ENCODE measurements at places on chromosomes 11 and 22.

DNA sequence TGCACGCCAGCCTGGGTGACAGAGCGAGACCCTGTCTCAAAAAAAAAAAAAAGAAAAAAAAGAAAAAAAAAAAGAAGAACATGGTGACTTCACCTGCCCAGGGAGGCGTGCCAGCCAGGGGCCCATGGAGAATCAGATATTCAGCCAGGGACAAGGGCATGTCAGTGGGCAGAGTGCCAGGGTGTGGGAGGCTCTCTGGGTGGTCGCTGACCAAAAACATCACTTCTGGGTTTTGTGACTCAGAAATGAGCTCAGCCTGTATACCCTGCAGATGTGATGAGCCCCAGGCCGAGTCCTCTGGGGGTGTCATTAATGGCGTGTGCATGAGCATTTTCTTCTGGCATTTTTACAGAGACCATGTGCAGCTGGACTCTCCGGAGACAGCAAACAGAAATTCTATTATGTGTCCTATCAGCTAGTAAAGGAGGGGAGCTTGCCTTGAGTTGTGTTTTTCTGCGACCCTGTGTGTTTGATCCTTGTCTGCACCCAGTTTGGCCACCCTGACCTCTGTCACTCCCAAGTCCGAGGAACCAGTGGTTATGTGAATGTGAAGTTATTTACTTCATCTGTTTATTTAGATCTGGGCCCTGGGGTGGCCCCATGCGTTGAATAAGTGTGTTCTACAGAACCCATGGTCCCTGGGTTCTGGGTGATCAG lies 53.6 kb downstream of the BCR start:
- H3K36me3 ChIP-seq, result no peaks in the 10 kb centered on the region
- no peaks in the 10 kb centered on the region for H3K27me3 ChIP-seq
- H3K4me1 ChIP-seq, result peaks cover 59% of the 10 kb centered on the region
- no peak for DNase-seq
- H3K27ac ChIP-seq, result no peak overlapping the region

- no peak for DNase-seq
- no peaks in the 10 kb centered on the region for H3K27me3 ChIP-seq
- no peaks in the 10 kb centered on the region for H3K36me3 ChIP-seq
- H3K4me3 ChIP-seq, result no peak overlapping the region
- no peak overlapping the region for H3K27ac ChIP-seq
These were observed 652.1 kb upstream of the CHORDC1 start for GRCh38 chr11:90874986-90875385.

- DNase-seq, result peak; percentile 82
- peaks cover 13% of the 10 kb centered on the region for H3K4me1 ChIP-seq
- H3K36me3 ChIP-seq, result no peaks in the 10 kb centered on the region
- no peak overlapping the region for H3K4me3 ChIP-seq
- H3K27ac ChIP-seq, result peak overlapping the region; percentile 65
- no peaks in the 10 kb centered on the region for H3K27me3 ChIP-seq
These were observed 52.4 kb downstream of the MCM5 start for GRCh38 chr22:35452351-35452781.

DNA sequence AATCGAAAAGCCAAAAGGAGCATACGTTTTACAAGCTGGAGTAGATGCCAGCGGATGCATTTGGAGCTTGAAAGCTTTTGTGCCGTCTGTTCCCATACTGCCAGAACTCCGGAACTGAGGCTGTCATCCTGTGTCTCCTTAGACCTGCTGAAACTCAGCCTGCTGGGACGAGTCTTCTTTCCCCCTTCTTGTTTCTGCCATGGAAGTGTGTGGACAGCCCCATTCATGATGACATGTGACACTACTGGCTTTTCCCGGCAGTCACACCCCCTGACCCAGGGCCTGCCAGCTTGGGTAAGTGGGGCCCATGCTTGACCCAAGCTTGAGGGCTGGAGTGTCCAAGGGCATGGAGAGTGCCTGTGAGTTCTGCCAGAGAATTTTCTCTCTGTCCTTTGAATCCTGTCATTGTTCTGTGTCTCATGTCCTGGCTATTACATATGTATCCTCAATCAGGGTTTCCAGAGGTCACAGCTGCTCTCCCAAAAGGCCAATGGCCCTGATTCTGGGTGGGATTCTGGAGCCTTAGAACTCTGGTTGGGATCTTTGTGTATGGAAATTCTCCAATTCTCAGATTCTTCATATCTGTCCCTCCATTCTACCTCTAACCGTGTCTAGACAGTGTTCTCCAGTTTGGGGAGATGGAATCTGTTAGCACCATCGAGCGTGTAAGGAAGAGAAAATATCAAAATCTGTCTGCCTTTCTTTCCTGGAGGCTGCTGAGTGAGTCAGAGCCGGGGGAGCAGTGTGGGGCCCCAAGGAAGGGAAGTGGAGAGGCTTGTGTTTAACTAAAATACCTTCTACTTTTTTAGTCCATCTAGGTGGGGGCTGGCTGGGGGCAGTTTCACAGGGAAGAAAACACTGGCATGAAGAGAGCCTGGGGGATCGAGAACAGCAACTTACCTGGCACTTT lies 73.2 kb downstream of the KIAA1671 start:
- no peaks in the 10 kb centered on the region for H3K27me3 ChIP-seq
- H3K27ac ChIP-seq, result peak overlapping the region; percentile 62
- DNase-seq, result no peak
- H3K4me3 ChIP-seq, result no peak overlapping the region
- peaks cover 27% of the 10 kb centered on the region for H3K4me1 ChIP-seq
- no peaks in the 10 kb centered on the region for H3K36me3 ChIP-seq

DNA sequence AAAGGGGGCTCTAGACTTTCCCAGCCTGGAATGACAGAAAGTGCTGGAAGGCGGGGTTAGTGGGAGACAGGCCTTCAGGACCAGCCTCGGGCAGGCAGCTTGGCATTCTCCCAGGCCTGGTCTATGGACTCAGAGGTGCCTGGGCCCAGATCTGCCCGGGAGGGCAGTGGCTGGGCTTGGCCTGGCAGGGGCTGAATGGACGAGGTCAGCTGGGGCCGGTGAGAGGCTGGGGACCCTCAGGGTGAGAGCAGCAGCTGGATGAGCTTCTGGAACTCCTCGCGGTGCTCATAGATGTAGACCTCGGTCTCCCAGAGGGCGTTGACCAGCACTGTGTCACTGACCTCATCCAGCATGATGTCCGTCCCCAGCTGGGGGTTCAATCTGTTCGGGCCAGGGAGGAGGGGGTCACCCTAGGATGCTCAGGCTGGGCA lies 1.5 kb upstream of the BAIAP2L2 start:
- H3K36me3 ChIP-seq, result peaks cover 3% of the 10 kb centered on the region
- no peak overlapping the region for H3K27ac ChIP-seq
- H3K4me1 ChIP-seq, result peaks cover 9% of the 10 kb centered on the region
- H3K4me3 ChIP-seq, result no peak overlapping the region
- H3K27me3 ChIP-seq, result no peaks in the 10 kb centered on the region

- peaks cover 25% of the 10 kb centered on the region for H3K4me1 ChIP-seq
- peak; percentile 85 for DNase-seq
- peak overlapping the region; percentile 26 for H3K4me3 ChIP-seq
- H3K36me3 ChIP-seq, result peaks cover 59% of the 10 kb centered on the region
- H3K27ac ChIP-seq, result peak overlapping the region; percentile 87
- H3K27me3 ChIP-seq, result no peaks in the 10 kb centered on the region
These were observed 12.5 kb downstream of the L3MBTL2 start for GRCh38 chr22:41217553-41218157.

- no peak for DNase-seq
- peaks cover 24% of the 10 kb centered on the region for H3K4me1 ChIP-seq
- H3K27me3 ChIP-seq, result no peaks in the 10 kb centered on the region
- no peak overlapping the region for H3K4me3 ChIP-seq
- no peak overlapping the region for H3K27ac ChIP-seq
These were observed 15.6 kb upstream of the ARHGEF17 start for GRCh38 chr11:73292525-73292894.

- peaks cover 21% of the 10 kb centered on the region for H3K36me3 ChIP-seq
- DNase-seq, result peak; percentile 96
- no peaks in the 10 kb centered on the region for H3K27me3 ChIP-seq
These were observed at the start of gene SVIP for GRCh38 chr11:22829231-22830081. TSS of gene SVIP (minus strand) at chr11:22829801. CDS start at chr11:22829748, 53 bp downstream.

DNA sequence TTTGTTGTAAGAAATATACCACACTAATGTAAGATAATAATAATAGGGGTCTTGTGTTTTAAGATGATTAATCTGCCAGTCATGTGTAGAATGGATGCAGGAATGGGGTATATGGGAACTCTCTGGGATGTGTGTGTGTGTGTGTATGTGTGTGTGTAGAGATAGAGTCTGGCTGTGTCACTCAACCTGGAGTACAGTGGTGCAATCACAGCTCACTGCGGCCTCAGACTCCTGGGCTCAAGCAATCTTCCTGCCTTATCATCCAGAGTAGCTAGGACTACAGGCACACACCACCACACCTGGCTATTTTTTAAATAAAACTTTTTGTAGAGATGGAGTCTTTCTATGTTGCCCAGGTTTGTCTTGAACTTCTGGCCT lies 11.5 kb upstream of the PANX1 start:
- H3K36me3 ChIP-seq, result no peaks in the 10 kb centered on the region
- no peak overlapping the region for H3K27ac ChIP-seq
- no peaks in the 10 kb centered on the region for H3K27me3 ChIP-seq
- no peak overlapping the region for H3K4me3 ChIP-seq

DNA sequence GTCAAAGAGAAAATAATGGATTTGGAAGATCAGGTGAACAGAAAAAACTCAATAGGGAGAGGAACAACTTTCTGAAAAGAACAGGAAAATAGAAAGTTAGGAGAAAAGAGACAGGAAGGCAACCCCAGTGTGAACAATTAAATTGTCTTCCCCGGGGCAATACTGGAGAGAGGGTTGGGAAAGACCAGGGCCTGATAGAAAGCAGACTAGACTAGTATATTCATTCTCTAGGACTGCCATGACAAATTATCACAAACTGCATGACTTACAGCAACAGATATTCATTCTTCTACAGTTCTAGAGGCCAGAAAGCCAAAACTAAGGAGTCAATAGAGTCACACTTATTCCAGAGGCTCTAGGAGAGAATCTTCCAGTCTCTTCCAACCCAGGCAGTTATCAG lies 482.8 kb downstream of the SOX6 start:
- H3K27me3 ChIP-seq, result no peaks in the 10 kb centered on the region
- DNase-seq, result no peak
- no peak overlapping the region for H3K4me3 ChIP-seq
- no peaks in the 10 kb centered on the region for H3K4me1 ChIP-seq

- no peaks in the 10 kb centered on the region for H3K36me3 ChIP-seq
- no peak for DNase-seq
- H3K4me1 ChIP-seq, result no peaks in the 10 kb centered on the region
These were observed 71.8 kb downstream of the CTTN start for GRCh38 chr11:70470127-70470526.

- no peaks in the 10 kb centered on the region for H3K36me3 ChIP-seq
- no peaks in the 10 kb centered on the region for H3K27me3 ChIP-seq
- no peak overlapping the region for H3K4me3 ChIP-seq
These were observed 12.6 kb upstream of the SERPINH1 start for GRCh38 chr11:75549370-75549958.

- H3K36me3 ChIP-seq, result no peaks in the 10 kb centered on the region
- H3K4me1 ChIP-seq, result peaks cover 10% of the 10 kb centered on the region
- H3K4me3 ChIP-seq, result no peak overlapping the region
- no peak overlapping the region for H3K27ac ChIP-seq
- DNase-seq, result peak; percentile 40
These were observed 774 bp upstream of the MRGPRG start for GRCh38 chr11:3219281-3219892.

DNA sequence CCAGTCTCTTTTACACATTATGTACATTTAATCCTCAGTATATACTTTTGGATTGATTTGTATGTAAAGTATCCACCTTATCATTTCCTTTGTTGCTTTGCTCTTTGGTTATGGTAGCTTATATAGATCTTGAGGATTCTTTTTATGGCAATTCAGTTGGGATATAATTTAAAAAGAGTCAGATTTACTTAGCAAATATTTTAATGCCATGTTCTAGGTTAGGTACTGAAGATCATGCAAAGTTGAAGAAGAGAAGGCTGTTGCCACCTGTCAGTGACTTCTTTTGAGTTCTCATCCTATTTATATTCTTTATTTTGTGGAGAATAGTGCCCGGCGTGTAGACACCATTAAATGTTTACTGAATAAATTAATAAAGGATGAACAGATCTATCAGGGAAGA lies 279.7 kb downstream of the TMEM135 start:
- H3K27ac ChIP-seq, result no peak overlapping the region
- H3K36me3 ChIP-seq, result peaks cover 28% of the 10 kb centered on the region
- no peaks in the 10 kb centered on the region for H3K27me3 ChIP-seq
- H3K4me1 ChIP-seq, result no peaks in the 10 kb centered on the region
- DNase-seq, result no peak

DNA sequence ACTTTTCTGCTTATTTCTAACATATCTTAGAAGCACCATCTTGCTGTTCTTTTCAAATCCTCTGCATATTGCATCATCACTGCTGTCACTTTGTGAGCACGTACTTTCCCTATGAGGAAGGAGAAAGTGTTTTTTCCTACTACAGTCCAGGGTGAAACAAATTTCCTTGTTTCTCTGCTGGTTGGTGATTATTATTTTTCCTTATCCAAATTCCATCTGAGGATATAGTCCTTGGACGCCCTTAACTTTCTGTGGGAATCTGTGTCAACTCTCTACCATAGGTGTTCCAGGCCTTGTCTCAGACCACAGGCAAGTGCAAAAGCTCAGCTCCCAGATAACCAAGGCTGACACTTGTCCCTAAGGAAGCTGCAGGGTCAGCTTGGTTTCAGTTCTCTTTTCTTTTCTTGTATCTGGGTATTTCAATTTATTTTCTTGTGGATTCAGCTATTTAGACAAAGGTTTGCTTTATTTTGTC lies 29.4 kb upstream of the LYVE1 start:
- no peaks in the 10 kb centered on the region for H3K36me3 ChIP-seq
- H3K27me3 ChIP-seq, result no peaks in the 10 kb centered on the region
- H3K4me1 ChIP-seq, result peaks cover 25% of the 10 kb centered on the region
- no peak overlapping the region for H3K4me3 ChIP-seq
- H3K27ac ChIP-seq, result peak overlapping the region; percentile 48

- no peak for DNase-seq
- H3K27ac ChIP-seq, result no peak overlapping the region
- no peaks in the 10 kb centered on the region for H3K4me1 ChIP-seq
- H3K27me3 ChIP-seq, result peaks cover 15% of the 10 kb centered on the region
- no peak overlapping the region for H3K4me3 ChIP-seq
These were observed 8.8 kb downstream of the CLMP start for GRCh38 chr11:123186286-123186685.

GRCh38 chr22:39979458-39979857 lies 15.3 kb upstream of the FAM83F start:
- no peaks in the 10 kb centered on the region for H3K36me3 ChIP-seq
- H3K4me3 ChIP-seq, result no peak overlapping the region
- no peak overlapping the region for H3K27ac ChIP-seq
- peaks cover 22% of the 10 kb centered on the region for H3K27me3 ChIP-seq

- H3K36me3 ChIP-seq, result no peaks in the 10 kb centered on the region
- DNase-seq, result no peak
- H3K27ac ChIP-seq, result no peak overlapping the region
- H3K4me1 ChIP-seq, result no peaks in the 10 kb centered on the region
- H3K27me3 ChIP-seq, result no peaks in the 10 kb centered on the region
These were observed 20.4 kb downstream of the RSPH14 start for GRCh38 chr22:23121424-23121823.

GRCh38 chr11:119745112-119745511 lies 16.1 kb upstream of the NECTIN1 start:
- no peaks in the 10 kb centered on the region for H3K36me3 ChIP-seq
- no peak overlapping the region for H3K4me3 ChIP-seq
- no peak for DNase-seq
- peaks cover 12% of the 10 kb centered on the region for H3K4me1 ChIP-seq

GRCh38 chr22:24696551-24697001 lies 77.9 kb downstream of the PIWIL3 start:
- H3K36me3 ChIP-seq, result no peaks in the 10 kb centered on the region
- DNase-seq, result no peak
- no peaks in the 10 kb centered on the region for H3K27me3 ChIP-seq
- no peak overlapping the region for H3K4me3 ChIP-seq

Data from lower lobe of right lung (tissue), 2 donors.